ENCODE measurements at places on chromosomes 11 and 22.

GRCh38 chr11:128198216-128198772, 389.1 kb downstream of the ETS1 start:
- DNase-seq, result no peak

GRCh38 chr11:128328955-128329551, 258.3 kb downstream of the ETS1 start:
- no peak for DNase-seq

- peak; percentile 80 for DNase-seq
Observed at GRCh38 chr11:118621071-118621783, 13.8 kb downstream of the PHLDB1 start.

GRCh38 chr11:66867425-66868040, 10.7 kb downstream of the LRFN4 start:
- DNase-seq, result no peak

- no peak for DNase-seq
Observed at GRCh38 chr11:65298655-65299179, 15.9 kb upstream of the CDC42EP2 start.

GRCh38 chr11:36051235-36052144, 107.6 kb downstream of the LDLRAD3 start:
- DNase-seq, result no peak

DNA sequence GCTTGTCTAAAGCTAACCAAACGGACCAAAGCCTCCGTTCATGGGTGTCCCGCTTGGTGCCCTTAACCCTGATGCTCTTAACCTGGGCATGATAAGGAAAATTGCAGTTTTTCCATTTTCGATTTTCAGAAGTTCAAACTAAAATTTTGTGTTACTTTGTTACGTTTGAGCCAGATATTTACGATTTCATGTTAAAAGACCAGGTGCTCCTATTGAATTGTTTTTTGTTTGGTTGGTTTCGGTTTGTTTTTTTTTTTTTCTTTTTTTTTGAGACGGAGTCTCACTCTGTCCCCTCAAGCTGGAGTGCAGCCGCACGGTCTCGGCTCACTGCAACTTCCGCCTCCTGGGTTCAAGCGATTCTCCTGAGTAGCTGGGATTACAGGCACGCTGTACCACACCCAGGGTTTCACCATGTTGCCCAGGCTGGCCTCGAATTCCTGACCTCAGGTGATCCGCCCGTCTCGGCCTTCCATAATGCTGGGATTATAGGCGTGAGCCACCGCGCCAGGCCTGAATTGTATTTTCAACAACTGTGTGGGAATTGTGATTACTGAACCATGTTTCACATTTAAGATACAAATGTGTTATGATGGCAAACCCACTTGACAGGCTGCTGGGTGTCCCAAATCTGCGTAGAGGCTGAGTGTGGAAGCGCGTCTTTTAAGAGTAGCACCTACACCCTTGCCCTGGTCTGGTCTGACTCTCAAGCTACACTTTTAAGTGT, 864 bp upstream of the USP28 start:
- DNase-seq, result no peak

DNA sequence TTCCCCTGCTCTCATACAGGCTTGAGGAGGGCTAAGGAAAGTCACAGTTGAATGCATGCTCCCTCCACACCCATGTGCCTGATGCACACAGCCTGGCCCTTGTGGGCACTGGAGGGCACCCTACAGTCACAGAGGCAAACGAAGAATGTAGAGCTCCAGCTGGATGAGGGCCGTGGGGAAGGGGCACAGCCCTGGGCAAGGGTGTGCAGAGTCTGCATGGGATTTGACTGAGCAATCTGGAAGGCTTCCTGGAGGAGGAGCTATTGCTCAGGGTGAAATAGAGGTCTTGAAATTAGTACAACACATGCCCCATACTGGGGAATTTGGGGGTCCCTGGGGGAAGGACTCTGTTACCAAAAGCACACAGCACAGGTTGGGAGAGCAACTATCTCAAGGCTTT, 64.0 kb downstream of the KCNQ1 start:
- no peak for DNase-seq

DNA sequence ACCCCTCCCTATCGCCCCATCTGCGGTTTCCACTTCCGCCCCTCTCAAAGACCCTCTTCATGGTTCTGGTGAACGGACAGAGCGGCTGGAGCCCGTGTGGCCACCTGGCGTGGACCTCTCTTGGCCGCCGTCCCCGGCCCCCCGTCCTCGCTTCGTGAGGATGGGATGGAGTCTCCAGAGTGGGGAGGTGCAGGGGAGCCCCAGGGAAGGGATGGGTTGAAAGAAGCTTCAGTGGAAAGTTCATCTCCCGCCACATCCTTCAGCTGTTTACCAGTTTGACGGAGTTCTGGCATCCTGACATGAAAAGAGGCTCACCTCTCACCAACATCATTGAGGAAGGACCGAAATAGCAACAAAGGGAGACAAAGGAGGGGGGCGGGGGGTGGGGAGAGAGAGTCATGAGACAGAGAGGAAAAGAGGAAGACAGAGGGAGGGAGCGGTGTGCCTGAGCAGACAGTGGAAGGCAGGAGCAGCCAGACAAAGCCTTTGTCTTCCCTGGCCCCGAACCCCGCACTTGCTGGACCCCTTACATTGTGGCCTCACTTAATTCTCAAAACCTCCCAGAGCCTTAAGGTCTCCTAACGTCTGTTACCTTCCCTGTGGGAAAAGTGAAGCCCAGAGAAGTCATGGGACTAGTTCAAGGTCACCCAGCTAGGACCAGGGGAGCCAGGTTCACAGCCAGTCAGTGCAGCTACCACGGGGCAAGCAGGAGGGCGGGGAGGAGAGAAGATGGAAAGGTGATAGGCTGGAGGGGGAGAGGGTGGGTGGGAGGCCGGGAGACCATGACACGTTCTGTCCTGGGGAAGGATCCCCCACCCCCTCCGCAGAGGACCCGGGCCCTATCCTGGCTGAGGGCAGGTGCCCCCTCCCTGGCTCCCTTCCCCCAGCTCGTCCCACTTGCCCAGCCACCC, 54.9 kb downstream of the CD6 start:
- DNase-seq, result no peak

DNA sequence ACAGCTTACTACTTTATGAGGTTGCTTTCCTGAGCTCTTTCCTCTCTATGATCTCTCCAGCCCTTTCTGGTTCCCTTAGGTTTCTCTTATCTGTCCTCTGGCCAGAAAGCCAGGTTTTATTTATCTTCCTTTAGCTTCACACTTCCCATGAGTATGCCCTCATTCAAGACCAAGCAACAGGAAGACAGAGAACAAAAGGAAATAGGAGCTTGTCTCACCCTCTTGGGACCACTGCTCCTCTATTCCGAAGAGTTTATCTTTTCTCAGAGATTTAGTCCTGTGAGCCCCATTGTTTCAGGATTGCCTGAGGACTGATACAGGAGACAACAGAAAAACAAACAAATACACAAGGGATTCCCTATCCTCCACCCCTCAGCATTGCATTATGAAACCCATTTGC, 62.4 kb upstream of the CCDC179 start:
- no peak for DNase-seq

GRCh38 chr11:34481307-34481706, 32.3 kb downstream of the ELF5 start:
- DNase-seq, result no peak

GRCh38 chr11:106426696-106427095, 349.2 kb downstream of the AASDHPPT start:
- no peak for DNase-seq

DNA sequence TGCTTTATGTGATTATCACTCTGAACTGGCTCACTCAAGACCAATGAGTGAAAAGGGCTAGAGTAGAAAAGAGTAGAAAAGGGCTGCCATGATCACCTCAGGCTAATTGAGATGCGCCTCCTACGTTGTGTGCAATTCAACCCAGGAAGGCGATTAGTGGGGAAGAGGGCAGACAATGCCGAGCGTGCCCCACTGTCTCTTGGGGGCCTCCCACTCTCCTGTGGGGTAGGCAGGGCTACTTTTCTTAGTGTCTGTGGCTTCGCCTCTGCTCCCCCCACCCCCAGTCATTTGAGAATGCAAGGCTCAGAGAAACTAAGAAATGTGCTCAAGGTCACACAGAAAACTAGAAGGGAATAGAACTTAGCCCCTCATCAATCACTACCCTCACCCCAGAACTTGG, 57.7 kb upstream of the RASD2 start:
- DNase-seq, result no peak

GRCh38 chr11:76588455-76589325, 81.9 kb downstream of the LRRC32 start:
- DNase-seq, result no peak

- DNase-seq, result no peak
Observed at GRCh38 chr11:134441706-134442105, 29.7 kb upstream of the B3GAT1 start.

DNA sequence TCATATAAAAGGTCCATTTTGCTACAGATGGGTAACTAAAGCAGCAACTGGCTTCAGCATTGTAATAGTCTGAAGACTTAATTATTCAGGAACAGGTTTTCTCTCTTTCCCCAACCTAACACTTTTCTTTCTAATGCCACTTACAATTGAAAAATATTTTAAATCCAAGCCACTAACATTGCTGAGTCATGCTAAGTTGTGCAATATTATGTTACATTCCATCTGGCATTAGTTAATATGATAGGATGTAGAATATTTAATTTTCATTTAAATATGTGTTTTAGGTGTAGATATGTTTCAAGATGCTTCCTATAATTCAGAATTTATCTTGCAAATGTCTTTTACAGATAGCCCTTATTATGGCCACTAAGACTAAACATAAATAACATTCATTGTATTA, 98.6 kb downstream of the KIF18A start:
- DNase-seq, result no peak

GRCh38 chr11:90874281-90874680, 651.4 kb upstream of the CHORDC1 start:
- no peak for DNase-seq

- no peak for DNase-seq
Observed at GRCh38 chr22:49968831-49969661, 8.5 kb downstream of the PIM3 start.

DNA sequence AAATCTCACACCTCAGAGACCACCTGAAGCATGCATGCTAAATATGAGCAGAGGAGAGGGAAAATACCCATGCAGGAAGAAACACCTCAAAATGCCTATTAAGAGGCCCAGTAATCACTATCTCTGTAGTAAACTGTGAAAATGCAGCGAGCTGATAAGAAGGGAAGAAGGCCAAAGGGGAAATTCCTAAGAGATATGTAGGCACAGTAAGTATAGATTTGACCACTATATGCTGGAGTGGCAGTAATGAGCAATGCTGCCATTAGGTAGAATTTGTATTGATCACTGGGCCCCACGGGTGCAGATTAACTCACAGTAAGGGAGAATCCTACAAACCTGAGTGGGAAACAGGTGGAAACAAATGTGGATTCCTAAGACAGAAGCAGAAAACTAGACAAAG, 1813.1 kb upstream of the RAG2 start:
- no peak for DNase-seq

- peak; percentile 26 for DNase-seq
Observed at GRCh38 chr11:32006799-32007388, 84.0 kb upstream of the RCN1 start.

GRCh38 chr11:83181815-83182214, 11.7 kb upstream of the ANKRD42 start:
- no peak for DNase-seq

GRCh38 chr11:8261291-8261690, 2.4 kb downstream of the LMO1 start:
- no peak for DNase-seq

DNA sequence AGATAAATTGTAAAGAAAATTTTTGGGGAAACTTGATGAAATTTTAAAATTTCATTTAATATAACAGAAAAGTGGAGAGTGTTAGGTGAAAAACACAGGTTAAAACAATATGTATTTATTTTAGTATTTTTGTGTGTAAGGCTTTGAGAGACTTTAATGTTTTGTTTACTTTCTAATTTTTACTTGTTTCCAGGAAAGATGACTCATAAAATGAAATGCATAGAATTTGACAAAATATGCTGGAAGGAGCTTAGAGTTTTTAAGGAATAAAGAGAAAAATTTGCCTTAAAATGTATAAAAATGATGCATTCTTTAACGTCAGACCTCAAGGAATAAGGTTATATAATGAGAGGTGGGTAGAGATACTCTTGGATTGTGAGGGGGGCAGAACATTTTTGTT, 1205.1 kb upstream of the CNTN5 start:
- DNase-seq, result no peak

DNA sequence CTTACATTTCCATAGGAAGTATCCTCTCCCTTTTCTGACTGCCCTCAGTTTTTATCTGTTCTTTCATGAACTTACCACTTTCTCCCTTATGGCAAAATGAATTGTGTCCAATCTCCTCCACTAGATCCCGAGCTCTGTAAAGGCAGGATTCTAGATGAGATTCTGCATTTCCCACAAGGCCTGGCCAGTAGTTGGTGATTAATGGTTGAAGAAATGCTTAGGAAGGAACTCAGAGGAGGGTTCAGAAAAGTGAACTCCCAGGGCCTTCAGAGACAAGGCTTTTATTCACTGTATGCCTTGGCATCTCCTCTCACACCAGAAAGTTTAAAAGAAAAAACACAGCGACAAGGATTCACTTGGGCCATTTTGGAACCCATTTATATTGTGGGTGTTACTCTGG, 66.2 kb downstream of the CCDC81 start:
- no peak for DNase-seq

DNA sequence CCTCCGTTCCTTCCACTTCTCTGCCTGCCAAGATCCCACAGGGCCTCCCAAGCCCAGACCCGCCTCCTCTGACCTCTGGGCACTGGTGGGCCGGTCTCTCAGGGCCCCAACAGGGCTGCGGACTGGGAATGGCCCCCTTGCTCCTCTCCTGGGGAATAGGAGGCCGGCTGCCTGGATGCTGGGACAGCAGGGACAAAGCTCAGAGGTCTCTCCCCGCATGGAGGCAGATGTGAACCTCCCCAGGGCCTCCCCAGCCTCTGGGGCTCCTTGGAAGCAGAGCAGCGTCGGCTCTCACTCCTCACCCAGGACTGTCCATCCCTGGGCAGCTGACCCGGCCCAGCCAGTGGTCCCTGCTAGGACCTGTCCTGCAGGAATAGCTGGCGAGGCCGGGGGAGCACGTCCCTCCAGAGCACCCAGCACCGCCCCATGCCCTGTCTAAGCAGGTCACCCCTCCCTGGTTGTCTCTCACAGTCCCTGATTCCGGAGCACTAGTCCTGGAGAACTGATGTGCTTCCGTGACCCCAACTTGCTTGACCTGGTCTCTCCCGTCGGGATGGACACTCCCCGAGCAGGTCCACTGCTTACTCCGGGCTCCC, 85.8 kb downstream of the RTL6 start:
- no peak for DNase-seq

- no peak for DNase-seq
Observed at GRCh38 chr22:43126501-43127165, 16.1 kb downstream of the BIK start.

DNA sequence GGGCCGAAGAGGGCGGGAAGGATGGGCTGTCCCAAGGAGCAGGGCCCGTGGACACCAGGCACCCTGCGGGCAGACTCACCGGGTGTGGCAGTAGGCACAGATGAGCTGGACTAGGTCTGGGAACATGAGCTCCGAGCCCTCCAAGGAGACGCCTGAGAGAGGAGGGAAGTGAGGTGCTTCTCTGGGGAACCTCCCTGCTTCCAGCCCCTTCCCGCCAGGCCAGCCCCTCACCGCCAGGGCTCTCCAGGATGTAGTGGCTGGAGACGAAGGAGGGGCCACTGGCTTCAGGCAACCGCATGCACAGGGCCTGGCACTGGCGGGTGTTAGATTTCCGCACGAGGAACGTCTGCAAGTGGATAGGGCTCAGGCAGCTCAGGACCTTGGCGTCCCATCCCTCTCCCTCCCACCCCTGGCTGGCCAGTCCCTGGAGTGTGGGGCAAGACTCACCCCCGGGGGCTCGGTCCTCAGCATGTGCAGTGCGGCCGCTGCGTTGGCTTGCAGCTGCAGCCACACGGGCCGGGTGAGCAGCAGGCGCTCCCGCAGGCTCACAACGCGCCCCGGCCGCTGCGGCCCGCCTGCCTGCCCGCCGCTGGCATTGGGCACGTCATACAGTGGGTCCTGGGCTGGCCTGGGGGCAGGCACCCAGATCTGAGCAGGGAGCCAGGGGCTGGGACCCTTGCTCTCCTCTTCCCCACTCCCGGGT, 552 bp downstream of the RIN1 start:
- DNase-seq, result no peak
